ENCODE measurements at places on chromosomes 3 and 15. TPM values are rescaled to one million over a fixed set of nuclear protein-coding genes. Genes with fewer than 3 reads are reported as not detected.

Gene CD80
- not detected for polyA plus RNA-seq

DNA sequence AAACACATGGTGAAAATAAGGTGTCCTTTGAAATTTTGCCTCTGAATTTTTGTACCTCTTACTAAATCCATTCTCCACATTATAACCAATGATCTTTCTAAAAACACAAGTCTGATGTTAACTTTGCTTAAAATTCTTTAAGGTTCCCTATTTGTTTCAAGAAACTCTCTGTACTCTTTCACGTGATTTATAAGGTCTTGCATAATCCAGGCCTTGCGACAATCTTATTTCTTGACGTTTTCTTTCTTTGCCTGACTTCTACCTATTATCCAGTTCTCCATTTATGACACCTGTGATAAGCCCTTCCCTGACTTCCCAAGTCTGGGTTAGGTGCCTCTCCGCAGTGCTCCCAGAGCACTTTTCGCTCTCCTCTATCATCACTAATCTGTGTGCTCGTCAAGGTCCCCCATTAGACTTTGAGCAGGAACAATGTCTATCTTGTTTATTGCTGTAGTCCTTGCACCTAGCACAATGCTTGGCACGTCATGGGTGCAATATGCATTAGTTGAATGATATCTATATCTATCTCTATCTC is 24.3 kb upstream of the KPNA1 start:
- DNase-seq, result no peak

GRCh38 chr3:143445118-143445517 is 325.5 kb downstream of the CHST2 start:
- no peak for DNase-seq

GRCh38 chr3:178823591-178824246 is 247.9 kb downstream of the ZMAT3 start:
- DNase-seq, result no peak

- no peak for DNase-seq
Measured at GRCh38 chr15:41571948-41572347, 12.9 kb downstream of the TYRO3 start.

Gene SPSB4
- polyA plus RNA-seq, result 22.8 TPM

Gene CYP19A1
- polyA plus RNA-seq, result 0.29 TPM

Gene MITF
- polyA plus RNA-seq, result 4.5 TPM

Gene KBTBD13
- polyA plus RNA-seq, result not detected

DNA sequence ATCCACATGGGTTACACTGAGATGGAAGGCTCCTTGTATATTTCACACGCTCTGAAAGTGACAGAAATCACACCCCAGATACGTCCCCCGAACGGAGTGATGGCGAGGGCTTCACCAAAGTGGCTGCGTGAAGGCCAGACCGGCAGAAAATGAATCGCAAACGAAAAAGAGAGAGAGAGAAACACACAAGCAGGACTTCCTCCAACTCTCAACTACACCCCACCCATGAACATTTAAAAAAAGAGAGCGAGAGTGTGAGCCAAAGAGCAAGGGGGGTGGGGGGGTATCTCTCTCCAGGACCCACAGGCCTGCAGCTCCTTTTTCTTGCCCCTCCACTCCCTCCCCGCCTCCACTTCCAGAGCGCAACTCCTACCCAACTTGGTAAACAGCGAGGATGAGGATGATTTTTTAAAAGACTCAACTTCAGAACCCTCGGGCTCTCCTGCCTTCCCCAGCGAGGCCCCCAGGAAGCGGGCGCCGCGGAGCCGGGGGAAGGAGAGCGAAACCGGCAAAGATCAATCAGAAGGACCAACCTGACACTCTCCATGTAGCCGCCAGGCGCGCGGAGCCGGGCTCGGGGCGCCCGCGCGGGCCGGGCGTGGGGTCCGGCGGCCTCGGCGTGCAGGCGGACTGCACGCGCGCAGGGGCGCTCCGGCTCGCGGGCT is 519.1 kb downstream of the FOXP1 start:
- peak; percentile 31 for DNase-seq

- peak; percentile 67 for DNase-seq
Measured at GRCh38 chr3:29280404-29281093, at the start of gene RBMS3. TSS of gene RBMS3 (plus strand) at chr3:29281071.

GRCh38 chr3:70488131-70488530 is 175.7 kb upstream of the MDFIC2 start:
- no peak for DNase-seq

DNA sequence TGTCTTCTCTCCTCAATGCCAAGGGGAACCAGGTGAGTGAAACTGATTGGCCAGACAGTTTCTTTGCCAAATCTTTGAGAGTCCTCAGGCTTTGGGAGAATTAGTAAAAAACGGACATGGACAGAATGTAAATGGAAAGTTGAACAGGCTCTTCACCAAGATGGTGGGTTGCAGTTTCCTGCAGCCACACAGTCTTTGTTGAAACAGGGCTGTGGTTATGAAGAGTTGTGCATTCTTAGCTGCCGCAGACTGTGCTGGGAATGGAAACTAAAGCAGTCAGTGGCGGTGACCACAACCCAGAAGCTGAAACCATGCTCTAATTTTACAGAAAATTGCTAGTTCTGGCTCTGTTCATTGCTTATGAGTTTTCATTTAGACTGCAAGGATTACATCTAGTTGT is 42.1 kb upstream of the TASOR start:
- DNase-seq, result no peak

Gene CMSS1
- 50.4 TPM for polyA plus RNA-seq

- no peak for DNase-seq
Measured at GRCh38 chr15:78301326-78301725, 1.9 kb upstream of the SKIC8 start.

DNA sequence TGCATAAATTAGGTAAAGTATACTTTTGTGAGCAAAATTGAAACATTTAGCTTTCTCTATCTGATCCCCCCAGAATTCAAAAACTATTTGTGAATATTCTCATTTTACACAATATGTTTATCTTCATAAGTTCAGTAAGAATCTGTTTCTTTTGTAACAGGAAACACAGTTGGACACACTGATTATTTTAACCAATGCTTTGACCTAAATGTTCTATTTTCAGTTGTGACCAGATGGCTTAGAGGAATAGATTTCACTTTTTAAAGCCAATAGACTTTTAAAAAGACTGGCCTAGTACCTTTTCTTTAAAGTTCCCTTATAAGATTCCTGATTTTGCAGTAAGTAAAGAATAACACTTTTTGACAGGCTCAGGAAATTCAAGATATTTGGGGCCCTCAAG is 74.0 kb upstream of the STRIT1 start:
- DNase-seq, result no peak

DNA sequence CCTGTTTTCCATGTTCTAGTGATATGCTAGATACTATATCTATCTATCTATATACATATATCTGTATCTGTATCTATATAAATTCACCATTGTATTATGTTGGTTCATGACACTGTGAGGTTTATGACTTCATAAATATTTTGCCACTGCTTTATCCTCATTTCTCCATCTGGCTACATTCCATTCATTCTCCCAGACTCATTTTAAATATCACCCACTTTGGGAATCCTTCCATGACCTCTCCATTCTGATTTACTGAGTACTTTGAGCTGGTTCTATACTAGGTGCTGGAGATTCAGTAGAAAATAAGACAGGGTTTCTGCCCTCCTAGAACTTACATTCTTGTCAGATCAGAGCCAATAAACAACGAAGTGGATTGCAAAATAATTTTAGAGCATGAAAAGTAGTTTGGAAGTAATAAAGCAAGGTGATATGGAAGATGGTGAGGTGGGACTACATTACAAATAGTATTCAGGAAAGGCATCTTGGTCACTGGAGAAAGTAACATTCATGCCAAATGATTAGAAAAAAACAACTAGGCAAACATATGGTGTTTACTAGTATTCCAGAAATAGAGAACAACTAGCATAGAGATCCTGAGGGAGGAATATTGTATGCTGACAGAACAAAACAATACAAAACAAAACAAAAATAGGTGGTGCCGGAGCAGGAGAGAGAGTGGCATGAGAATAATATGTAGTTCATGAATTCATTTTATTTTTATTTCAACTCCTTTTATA is 11.6 kb upstream of the PLSCR4 start:
- DNase-seq, result no peak

Gene ISG20
- polyA plus RNA-seq, result 6.0 TPM

Gene CLRN1
- 0.24 TPM for polyA plus RNA-seq

DNA sequence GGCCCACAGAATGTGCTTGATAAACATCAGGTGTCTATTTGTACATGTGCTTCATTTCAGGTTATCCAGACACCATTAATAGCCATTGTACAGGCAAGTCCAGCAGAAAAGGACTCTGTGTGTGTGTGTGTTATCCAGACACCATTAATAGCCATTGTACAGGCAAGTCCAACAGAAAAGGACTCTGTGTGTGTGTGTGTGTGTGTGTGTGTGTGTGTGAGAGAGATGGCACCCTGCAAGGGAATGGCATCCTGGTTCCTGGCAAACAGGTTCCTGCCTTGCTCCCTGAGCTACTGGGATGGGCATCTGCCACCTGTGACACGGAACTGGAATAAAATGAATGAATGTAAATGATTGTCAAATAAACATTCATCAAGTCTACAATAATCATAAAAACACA is 11.7 kb downstream of the SUCLG2 start:
- DNase-seq, result no peak

Gene PARP9
- polyA plus RNA-seq, result 14.1 TPM

- no peak for DNase-seq
Measured at GRCh38 chr3:123006609-123007008, 21.0 kb downstream of the SEMA5B start.

- no peak for DNase-seq
Measured at GRCh38 chr3:39101022-39101689, 6.3 kb downstream of the GORASP1 start.

- no peak for DNase-seq
Measured at GRCh38 chr15:74394090-74394846, 26.8 kb upstream of the CYP11A1 start.

Gene AADAC
- polyA plus RNA-seq, result not detected

Gene MYEF2
- 148 TPM for polyA plus RNA-seq

DNA sequence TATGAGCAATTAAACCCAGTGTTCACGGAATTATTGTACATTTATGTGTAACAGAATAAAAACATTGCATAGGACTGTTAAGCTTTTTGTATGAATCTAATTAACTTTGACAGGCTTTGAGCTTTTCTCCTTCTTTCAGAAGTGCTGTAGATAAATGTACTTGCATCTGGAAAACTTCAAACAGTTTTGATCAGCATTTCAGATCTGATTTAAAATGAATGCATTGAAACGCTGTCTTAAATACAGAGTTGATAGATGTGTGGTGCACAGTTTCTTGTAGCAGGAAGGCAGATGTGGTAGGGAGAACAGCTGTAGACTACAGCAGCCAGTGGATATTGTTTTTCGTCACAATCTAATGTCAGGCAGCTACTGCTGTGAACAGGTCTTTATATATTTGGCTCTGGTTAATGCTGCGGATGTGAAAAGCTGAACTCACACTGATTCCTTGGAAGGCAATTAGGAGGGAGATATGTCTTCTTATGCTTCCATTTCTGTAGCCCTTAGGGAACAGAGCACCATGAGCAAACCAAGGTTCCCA is 193.8 kb upstream of the GOLIM4 start:
- no peak for DNase-seq

Gene PIF1
- 8.5 TPM for polyA plus RNA-seq

GRCh38 chr3:113536627-113537101 is 4.3 kb downstream of the SIDT1 start:
- no peak for DNase-seq

DNA sequence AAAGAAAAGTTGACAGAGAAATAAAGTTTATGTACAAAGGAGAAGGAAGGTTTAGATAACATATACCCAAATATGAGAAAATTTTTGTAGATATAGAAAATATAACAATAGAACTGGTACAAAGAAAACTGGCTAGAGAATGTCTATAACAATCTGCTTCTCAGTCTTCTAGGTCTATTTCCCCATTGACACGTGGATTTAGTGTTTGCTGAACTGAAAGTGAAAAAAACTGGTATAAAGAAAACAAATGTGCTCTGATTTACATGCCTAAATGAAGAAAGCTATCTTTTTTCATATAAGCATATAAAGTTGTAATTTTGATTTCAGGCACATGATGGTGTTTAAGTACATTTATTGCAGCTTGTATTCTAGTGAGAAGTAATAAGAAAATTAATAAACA is 9.8 kb downstream of the KCNMB2 start:
- DNase-seq, result no peak

DNA sequence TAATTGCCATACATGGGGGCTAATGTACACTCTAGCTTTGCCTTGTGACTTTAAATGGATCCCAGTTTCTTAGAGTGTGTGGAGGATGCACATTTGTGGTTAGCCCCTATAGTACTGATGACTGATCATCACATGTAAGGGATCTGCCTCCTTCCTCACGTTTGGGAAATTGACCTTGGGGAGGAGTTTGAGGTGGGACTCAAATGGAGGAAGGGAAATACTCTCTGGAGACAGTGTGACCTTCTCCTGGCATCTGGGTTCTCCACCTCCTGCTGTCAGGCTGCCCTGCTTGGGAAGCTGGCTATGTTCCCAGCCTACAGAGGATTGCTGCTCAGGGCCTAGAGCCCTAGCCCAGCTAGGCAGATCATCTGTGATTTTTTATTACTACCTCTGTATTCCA is 48.7 kb downstream of the PPM1L start:
- DNase-seq, result peak; percentile 41

- no peak for DNase-seq
Measured at GRCh38 chr3:13705702-13706280, 156.9 kb downstream of the FBLN2 start.

Gene NPAP1
- polyA plus RNA-seq, result 0.40 TPM

- no peak for DNase-seq
Measured at GRCh38 chr3:194686816-194687637, 1.3 kb downstream of the FAM43A start.

Gene CHRM5
- 1.2 TPM for polyA plus RNA-seq

Gene THAP10
- polyA plus RNA-seq, result 12.5 TPM

Gene GOLGA8M
- 1.7 TPM for polyA plus RNA-seq

- DNase-seq, result no peak
Measured at GRCh38 chr3:168801794-168802193, 706.1 kb upstream of the GOLIM4 start.

Gene ZNF35
- polyA plus RNA-seq, result 9.5 TPM

Gene KCNMB3
- 4.0 TPM for polyA plus RNA-seq

- DNase-seq, result no peak
Measured at GRCh38 chr15:23910030-23910429, 222.9 kb upstream of the NDN start.

DNA sequence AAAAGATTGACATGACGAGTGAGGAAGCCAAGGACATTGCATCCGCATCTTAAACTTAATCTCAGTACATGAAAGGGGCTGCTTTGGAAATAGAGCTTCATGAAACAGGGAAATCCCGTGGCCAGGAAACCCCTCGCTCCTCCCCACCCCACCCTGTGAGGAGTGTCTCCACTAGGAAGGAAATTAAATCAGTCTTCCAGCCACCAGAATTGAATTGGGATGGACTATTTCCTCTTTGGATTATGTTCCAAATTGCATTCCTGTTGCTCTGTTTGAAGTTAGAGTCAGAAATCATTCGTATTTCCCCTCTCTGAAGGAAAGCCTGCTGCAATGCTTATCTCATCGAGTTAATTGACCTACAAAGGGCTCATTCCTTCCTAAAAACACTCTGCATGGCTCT is 35.8 kb downstream of the CLDN11 start:
- DNase-seq, result no peak

DNA sequence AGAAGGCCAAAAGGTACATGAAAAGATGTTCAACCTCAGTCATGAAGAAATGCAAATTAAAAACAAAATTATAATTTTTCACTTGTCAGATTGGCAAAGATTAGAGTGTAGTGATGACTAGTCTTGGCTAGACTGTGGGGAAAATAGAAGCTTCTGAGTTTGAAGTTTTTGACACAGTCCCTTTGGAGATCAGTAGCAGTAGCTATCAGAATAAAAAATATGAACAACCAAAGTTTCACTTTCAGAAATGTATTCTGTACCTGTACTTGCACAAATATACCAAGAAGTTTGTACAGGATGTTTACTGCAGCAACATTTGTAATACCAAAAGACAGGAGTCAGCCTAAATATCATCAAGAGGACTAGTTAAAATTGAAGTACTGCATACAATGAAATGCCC is 14.1 kb downstream of the ATP2C1 start:
- no peak for DNase-seq

Gene RASL12
- 11.7 TPM for polyA plus RNA-seq

Gene ARPIN
- 25.2 TPM for polyA plus RNA-seq

Measured in spinal cord (tissue), 10 donors.